ENCODE measurements at places on chromosomes 3 and 15.

GRCh38 chr3:119641416-119641815 is 19.0 kb downstream of the POPDC2 start:
- no peak for DNase-seq

DNA sequence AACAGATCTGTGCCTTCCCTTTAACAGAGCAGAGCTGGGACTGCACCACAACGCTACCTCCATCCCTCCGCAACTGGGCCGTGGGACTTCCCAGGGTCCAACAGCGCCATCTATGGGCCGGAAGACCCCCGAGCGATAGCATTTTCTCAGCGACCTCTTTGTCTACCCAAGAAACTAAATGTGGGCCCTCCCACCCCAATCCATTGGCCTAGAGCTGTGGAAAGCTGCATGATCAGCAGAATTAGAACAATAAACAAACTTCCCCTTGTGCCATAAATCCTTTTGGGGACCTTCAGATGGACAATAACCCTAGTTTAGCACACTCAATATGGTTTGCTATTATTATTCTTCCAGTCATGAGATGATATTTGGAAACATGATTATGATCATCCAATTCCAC is 74.8 kb upstream of the NTRK3 start:
- DNase-seq, result peak; percentile 7

DNA sequence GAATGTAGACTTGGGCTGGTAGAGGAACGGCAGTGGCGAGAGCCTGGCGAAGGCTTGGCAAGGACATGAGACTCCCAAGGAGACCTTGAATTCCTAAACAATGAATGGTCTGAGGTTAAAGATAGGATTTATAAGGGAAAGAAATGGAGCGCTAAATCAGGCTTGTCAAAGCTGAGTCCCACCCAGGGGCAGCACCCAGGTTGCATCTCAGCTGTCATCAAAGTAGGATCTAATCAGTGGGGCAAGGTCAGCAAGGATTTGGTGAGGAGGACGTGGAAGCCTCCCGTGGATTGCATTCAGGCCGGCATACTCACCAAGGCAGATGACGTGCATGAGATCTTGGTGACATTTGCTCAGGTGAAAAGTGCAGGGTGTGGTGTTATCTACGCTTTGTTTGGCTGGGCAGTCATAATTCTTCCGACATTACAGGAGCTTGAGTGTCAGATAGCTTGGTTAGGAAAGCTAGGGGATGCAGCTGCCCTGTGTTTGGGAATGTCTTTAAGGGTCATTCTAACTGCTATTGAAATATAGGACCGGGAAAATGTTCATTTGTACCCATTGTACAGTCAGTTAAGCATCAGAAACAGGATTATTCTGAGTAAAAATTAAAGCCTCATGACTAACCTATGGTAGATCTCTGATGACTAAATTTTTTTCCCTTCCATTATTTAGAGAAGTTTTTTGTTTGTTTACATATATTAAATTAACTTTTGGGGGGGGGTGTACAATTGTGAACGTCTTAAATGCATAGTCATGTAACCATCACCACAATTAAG is 99.4 kb upstream of the TSC22D2 start:
- no peak for DNase-seq

DNA sequence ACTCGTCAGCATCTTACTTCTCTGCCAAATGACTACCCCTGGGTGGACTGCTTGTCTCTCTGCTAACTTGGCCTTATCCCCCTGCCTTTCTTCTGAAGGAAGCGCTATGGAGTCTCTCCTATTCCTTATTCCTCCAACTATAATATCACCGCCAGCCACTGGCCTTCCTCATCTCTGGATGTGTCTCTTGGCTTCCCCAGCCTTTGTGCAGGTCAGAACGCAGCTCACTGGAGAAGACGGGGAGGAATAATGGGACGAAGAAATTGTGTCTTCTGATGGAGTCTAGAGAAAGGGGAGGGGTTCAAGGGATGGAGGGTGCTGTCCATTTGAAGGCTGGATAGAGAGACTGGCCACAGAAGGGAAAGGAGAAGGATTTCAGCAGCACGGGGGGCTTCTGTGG is 16.9 kb downstream of the ITGA11 start:
- DNase-seq, result no peak

DNA sequence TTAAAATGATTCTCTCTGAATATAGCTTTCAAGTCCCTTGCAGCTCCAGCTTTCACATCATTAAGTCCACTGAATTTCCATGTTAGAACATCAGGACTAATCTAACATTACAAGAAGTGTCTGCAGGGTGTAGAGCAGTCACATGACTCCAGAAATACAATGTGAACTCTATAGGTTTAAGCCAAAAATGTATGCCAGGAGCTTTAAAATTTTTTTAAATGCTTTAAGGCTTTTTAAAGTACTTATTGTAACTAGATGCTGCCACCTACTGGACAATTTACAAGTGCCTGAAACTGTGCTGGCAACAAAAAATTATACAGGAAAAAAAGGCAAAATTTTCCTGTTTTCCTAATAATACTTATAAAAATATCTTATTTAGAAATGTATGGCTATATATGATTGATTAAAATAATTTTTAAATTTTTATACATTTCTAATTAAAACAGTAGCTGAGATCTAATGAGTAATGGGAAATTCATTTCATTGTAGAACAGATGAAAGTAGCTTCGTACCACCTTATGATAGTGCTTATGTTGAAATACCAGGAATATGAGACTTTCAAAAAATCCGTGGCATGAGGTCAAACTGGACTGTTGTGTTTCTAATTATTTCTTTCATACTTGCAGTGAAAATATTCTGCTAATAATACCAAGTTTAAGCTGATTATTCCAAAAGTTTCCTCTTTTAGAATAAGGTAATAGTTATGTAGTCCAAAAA is 25.7 kb downstream of the FSIP1 start:
- no peak for DNase-seq

GRCh38 chr15:20271647-20272046 is 270.0 kb downstream of the GOLGA6L6 start:
- DNase-seq, result no peak

DNA sequence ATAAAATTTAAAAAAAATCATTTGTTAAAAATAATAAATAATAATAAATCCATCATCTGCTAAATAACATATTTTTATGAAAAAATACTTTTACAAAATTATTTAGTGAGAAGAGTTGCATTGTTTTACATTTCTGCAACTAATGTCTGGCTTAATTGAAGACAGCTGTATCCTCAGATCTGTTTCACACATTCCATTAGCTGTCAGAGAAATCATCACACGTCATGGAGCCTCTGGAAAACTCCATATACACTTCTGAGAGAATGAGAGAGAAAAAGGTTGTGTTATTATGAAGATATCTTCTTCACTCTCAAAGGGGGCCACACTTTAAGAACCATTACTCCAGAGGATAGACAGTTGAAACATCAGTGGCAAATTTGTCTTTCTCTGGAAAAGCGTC is 40.8 kb downstream of the CMSS1 start:
- no peak for DNase-seq

- no peak for DNase-seq
Observed at GRCh38 chr15:98513428-98513986, 134.8 kb upstream of the IGF1R start.

GRCh38 chr3:157467200-157467599 is 30.6 kb downstream of the PTX3 start:
- DNase-seq, result no peak
